ENCODE measurements at places on chromosomes 6 and 20.

GRCh38 chr20:36471885-36472636 lies 69.3 kb upstream of the MYL9 start:
- no peak for DNase-seq

- no peak for DNase-seq
These were observed 38.2 kb downstream of the HLA-A start for GRCh38 chr6:29980511-29980910.

DNA sequence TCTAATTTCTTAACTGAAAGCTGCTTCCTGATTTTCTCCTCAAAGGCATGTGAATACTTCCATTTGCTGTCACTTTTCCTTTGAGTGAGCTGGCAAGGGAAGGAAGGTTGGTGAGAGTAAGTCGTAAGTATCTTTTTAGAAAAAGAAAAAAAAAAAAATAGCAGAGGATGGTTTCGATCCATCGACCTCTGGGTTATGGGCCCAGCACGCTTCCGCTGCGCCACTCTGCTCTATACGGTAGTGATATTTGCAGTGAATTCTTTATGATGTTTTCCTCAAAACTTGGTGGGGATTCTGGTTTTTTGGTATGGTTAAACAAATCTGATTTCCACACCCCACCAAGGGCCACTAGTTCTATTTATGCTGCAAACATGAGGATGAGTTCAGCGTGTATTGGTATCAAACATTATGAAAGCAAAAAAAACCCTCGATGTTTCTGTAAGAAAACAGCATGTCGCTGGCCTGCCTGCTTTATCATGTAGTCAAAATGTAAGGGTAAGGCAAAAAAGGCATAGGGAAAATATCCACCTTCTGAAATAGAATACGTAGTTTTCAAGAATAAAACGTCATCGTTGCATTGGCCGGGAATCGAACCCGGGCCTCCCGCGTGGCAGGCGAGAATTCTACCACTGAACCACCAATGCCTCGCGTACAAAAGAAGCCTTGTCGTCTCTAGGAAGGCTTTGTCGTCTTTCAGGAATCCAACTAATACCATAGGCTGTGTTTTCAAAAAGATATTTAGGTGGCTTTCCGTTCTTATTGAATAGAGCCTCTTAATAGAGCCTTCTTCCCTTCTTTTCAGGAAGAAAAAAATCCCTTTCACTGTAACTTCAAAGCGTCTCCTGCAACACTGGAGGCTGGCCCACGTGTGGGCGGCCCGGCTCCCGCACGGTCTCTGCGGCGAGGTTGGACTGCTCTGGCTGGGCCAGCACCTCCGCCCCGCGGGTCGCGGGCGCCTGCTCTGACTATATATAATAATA lies 9.6 kb downstream of the OR2B2 start:
- DNase-seq, result peak; percentile 95

DNA sequence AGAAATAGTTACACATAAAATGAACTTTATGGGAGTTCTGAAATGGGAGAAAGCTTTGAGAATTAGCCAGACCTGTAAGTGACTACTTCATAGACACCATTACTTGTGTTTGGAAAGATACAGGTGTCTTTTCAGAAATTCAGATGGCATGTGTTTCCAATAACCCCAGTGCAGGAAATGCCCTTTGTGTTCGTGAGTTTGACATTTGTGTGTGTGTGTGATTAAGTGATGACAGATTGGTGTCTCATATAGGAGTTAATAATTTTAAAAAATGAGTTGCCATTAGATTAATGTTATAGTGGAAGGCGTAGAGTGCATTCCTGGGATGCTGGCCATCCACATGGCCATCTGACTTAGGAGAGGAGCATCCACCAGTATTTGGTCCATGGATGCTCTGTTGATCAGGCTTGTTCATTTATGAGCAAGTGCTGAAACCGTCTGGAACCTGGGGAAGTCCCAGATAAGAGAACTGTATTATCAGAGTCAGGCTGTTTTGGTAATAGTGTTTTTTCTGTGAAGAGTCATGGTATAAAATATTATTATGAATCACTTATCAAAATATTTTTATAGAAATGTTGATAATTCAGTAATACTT lies 3.1 kb downstream of the STK4 start:
- DNase-seq, result no peak

GRCh38 chr20:48827855-48828733 lies at the start of gene PREX1:
Gene PREX1, minus strand, starts transcription at chr20:48827999. Its CDS starts 139 bp downstream, at chr20:48827860.
- peak; percentile 93 for DNase-seq

DNA sequence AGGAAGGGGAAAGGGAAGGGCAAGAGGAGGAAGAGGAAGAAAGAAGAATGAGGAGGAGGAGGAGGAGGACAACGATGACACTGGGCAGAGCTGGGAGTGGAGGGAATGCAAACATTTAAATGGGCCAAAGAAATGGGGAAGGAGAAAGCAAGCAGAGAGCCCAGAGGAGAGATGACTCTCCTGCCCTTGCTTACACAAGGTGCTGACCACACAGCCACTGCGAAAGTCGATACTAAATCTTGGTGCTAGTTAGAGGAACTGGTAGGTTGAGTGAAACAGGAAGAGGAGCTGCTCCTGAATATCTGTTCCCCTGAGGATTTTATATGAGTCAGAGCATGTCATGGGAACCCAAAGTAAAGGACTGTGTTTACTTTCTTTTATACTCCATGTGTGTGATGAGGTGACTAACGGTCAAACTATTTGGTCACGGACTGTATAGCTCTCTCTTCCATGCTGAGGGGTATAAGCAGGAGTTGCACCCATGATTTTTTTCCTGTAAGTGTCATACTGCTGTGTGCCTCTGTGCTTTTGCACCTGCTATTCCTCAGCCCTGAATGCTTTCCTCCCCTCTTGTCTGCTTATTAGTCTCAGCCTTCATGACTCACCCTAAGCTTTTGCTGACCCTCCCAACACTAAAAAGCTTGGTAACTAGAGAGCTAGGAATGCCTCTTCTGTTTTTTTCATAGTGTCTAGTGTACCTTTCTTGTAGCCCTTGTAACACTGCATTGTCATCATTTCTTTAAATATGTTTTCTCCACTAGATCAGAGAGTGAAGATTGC lies 9.5 kb upstream of the PAQR8 start:
- no peak for DNase-seq

DNA sequence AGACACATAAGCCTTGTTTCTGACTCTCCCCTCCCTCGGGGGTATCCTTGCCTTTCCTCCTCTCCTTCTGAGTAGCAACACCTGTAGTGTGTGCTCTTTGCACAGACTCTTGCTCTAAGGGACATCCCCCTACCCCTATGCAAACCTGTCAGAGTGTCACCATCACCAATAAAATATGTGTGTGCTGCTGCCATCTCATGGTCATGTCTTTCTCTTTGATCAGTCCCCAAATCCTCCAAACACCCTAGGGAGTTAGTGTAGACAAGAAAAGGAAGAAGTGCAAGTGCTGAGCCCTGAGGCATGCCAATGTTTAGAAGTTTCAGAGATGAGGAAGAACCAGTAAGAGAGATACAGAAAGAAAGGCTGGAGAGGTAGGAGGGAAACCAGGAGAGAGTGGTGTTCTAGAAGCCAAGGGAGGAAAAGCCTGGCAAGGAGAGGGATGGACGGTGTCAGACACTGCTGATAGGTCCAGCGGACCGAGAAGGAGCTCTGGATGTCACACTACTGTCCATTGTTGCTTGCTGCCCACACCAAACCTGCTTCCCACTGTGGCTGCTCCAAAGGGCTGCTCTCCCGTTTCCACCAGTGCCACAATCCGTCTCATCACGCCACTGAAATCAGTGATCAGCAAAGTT lies 16.4 kb downstream of the TRMT6 start:
- peak; percentile 60 for DNase-seq

DNA sequence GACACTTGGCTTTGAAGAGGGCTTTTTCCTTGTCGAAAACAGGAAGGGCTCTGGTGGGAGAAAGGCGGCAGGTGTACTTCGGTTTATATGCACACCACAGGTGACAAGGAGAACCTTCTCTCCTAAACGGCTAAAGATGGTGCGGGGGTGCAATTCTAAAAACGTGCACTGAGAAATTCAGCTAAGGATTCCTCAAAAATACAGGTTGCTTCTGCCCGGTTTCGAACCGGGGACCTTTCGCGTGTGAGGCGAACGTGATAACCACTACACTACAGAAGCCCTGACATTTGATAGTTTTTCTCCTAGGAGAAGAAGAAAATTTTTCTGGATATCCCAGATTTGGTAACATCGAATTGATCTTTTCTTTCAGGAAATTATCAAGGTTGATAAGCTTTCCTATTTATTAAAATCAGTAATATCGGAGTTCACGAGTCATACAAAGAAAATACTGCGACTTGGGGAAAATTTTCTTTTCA lies 32.0 kb downstream of the POM121L2 start:
- peak; percentile 85 for DNase-seq

- no peak for DNase-seq
These were observed 25.1 kb downstream of the RRAGD start for GRCh38 chr6:89386917-89387491.

GRCh38 chr6:80767808-80768207 lies 661.3 kb downstream of the BCKDHB start:
- DNase-seq, result no peak

DNA sequence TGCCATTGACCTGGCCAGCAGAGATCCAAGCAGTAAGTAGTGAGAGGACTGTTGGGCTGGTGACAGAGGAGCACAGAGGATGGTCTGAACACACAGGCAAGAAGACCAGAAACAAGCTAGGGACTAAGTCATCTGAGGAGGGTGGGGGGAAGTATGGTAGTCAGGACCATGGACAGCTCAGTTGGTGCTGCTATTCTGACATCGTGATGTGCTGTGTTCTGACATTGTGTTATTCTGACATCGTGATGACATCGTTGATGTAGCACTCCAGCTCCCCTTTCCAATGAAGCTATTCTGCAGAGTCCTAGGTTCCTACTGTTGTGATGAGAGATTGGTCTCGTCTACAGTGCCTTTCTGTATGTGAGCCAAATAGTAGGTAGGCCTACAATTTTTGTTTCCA lies 28.7 kb downstream of the CFAP206 start:
- peak; percentile 90 for DNase-seq

GRCh38 chr6:146595972-146596731 lies 2.6 kb upstream of the ADGB start:
- DNase-seq, result no peak

DNA sequence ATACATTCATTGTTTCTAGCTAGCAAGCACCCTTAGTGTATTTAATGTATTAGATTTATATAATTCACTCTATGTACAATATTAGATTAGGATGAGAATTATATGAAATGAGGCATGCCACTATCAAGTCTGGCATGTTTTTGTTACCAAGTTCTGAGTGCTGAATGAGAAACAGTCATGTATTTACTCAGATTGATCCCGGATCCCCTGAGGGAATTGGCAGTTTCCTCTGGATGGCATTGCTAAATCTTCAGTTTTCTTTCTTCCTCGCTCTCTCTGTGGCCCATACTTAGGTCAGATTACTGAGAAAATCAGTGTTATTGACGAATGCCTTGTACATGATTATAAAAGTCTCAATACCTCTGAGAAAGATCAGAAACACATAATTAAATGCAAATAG lies 66.6 kb downstream of the CDKAL1 start:
- no peak for DNase-seq

DNA sequence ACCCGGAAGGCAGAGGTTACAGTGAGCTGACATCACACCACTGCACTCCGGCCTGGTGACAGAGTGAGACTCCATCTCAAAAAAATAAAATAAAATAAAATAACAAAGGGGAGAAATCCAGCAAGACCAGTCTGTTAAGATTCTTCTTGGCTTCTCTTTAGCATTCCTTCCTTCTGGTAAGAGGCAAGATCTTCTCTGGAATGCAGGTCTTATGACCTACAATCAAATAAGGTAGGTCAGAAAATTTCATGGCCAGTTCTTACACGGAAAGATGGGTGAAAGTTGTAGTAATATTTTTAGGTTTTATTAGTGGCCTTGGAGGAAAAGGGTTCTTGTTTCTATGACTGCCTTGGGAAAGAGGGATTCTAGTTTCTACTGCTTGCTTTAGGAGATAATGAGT lies 180.9 kb downstream of the FUT9 start:
- DNase-seq, result no peak

GRCh38 chr6:13902922-13903321 lies 21.8 kb upstream of the RNF182 start:
- no peak for DNase-seq

- DNase-seq, result no peak
These were observed 173.9 kb downstream of the EPM2A start for GRCh38 chr6:145561095-145562072.

GRCh38 chr6:157312757-157313156 lies 10.6 kb downstream of the TMEM242 start:
- no peak for DNase-seq

DNA sequence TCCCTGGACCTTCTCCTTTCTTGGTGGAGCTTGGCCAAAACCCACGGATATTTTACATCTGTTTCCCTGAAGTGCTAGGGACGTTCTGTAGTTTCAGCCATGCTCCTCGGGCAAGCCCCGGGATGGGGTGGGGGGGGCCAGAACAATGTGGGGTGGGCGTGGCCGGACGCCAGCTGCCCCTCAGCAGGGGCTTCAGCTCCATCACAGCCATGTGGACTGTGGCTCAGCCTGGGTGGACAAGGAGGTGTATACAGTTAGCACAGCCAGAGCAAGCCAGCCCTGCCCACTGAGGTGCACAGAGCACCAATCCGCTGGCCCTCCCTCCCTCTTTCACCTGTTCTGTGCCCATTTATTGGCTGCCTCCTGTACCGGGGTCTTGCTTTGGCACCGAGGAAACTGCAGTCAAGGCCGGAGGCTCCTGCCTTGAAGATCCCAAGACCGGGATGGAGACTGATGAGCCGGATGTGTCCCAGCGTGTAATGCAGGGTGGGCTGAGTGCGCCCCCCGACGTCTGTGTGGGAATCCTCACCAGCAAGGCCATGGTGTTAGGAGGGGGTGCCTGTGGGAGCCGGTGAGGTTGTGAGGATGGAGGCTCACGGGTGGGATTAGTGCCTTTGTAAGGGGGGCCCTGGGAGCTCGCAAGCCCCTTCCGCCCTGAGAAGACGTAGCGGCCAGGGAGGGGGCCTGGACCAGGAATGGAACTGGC lies 28.0 kb downstream of the FRMD1 start:
- DNase-seq, result peak; percentile 73

GRCh38 chr20:36298061-36298460 lies 8.1 kb upstream of the DLGAP4 start:
- no peak for DNase-seq

DNA sequence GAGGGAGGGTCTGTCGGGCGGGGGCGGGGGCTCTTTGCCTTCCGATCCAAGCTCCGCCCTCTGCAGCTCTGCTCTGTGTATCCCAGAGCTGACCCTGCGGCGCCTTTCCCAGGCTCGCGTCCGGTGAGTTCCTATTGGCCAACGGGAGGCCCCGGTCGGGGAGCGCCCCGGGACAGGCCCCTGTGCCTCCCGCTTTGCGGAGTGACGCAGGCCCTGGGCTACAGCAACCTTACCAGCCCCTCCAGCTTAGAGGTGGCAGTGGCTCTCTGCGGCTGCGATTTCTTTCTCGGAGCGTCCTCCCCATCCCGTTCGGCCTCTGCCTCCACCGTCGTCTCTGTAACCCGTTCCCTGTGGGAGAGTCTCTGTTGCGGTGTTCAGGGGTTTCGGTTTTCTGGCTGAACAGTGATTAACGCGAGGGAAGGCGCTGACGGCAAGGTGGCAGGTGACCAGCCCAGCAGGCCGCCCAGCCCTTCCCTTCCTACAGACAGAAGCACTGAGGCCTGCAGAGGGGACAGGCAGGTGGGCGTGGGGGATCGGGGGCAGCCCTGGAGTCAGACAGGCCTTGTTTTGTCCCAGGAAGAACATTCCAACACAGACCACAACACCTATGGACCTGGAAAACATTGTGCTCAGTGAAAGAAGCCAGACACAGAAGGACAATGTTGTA lies 18.1 kb upstream of the CEBPB start:
- DNase-seq, result peak; percentile 98

Data from endodermal cell (in vitro differentiated cells).